SHP77 (cell line): ENCODE measurements at places on chromosomes 6 and 20.

GRCh38 chr6:47631797-47632196, 66.6 kb upstream of the ADGRF4 start:
- DNase-seq, result no peak

GRCh38 chr20:48875233-48875913, 46.1 kb upstream of the ARFGEF2 start:
- DNase-seq, result no peak

- no peak for DNase-seq
These were observed 52.6 kb upstream of the MC3R start for GRCh38 chr20:56195946-56196345.

DNA sequence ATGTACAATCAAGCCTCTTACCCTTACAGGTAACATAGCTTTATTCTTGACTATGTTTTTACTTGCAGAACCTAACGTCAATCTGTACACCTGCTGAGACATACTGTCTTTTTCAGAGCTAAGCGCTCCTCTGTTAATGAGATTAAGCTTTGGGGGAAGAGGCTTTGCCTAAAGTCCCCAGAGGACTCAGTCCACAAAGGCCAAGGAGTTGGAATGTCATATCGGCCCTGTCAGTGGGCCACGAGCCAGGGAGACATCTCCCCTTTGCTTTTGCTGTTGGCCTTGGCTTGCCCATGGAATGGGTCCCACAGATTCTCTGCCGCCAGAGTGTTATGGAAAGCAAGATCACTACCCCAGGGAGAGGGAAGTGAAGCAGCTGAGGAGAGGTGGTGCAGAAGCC, 64.1 kb upstream of the SOX4 start:
- DNase-seq, result no peak

DNA sequence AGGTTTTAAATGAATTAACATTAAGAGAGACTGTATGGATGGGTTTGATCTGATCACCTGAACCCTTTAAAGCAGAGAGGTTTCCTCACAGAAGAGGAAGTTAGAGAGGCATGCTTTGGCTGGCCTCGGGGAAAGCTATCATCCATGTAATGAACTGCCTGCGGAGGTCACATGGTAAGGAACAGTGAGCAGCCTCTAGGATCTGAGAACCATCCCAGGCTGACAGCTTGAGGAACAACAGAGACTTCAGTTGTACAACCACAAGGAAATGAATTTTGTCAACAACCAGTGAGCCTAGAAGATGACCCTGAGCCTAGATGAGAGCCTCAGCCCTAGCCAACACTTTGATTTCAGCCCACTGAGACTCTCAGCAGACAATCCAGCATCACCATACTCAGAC, 2.9 kb upstream of the COL21A1 start:
- no peak for DNase-seq
